ENCODE measurements at places on chromosomes 7 and 10.

DNA sequence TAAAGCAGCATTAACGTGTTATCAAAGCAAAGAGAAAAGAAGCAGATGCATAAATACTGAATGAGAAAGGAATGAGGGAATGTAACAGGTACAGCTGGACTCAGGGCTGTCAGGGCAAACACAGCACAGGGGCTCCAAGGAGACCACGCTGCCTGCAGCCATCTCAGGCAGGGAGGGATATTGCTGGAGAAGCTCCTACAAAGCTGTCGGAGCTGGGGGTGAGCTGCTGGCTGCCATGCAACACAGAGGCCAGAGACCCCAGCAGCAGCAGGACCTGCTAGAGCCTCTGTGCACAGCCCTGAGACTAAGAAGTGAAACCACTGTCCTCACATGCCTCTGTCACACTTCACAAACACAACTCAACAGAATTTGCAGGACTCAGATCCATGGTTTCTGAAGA is 235.8 kb downstream of the DIP2C start:
- no peak for DNase-seq

- no peak for DNase-seq
Observed at GRCh38 chr7:149686011-149686410, 87.4 kb downstream of the ZNF467 start.

DNA sequence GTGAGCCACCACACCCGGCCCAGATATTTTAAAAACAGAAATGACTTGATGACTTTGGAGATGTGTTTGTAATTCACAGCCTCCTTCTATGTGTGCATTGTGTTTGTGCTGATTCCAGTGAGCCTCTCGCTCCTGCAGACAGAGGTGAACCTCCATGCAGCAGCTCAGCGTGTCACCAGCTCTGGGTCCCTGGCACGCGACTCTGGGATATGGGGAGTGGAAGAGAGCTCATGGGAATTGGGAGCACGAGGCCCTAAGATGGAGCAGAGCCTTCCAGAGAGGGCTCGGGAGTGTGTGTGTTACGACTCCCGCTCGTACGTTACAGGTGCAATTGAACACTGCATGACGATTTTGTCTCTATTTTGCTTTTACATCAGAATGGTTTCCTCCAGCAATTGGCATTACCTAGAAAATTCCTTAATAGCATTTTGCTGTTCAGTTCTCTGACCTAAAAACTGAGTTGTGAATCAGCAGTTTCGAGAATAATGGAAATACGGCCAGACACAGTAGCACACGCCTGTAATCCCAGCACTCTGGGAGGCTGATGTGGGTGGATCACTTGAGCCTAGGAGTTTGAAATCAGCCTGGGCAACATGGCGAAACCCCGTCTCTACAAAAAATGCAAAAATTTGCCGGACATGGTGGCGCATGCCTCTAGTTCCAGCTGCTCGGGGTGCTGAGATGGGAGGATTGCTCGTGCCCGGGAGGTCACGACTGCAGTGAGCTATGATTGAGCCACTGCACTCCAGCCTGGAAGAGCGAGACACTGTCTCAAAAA is 204.6 kb downstream of the CUX1 start:
- no peak for DNase-seq

DNA sequence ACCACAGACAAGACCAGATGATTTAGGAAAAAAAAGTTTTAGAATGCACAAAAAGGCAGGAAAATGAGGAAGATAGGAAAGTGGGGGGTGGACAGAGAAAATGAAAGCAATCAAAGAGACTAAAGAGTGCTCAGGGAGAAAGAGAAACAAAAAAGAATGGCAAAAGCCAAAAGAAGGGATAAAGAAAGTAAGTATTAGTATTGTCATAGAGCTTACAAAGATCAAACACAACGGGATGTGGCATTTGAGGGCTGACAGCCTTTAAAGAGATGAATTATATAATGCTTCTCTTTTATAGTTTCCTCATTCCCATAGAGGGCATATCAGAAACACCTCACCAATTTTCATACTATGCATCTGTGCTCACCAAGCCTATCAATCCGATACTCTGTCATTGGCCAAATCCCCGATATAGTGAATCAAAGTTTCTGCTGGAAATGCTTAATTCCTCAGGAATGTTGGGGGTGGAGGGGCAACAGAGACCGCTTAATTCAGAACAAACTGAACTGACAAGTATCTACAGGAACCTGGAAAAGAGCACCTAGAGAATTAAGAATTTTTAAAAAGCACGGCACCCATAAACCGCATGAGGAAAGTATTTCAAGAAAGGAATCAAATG is 2.7 kb downstream of the COG5 start:
- no peak for DNase-seq

DNA sequence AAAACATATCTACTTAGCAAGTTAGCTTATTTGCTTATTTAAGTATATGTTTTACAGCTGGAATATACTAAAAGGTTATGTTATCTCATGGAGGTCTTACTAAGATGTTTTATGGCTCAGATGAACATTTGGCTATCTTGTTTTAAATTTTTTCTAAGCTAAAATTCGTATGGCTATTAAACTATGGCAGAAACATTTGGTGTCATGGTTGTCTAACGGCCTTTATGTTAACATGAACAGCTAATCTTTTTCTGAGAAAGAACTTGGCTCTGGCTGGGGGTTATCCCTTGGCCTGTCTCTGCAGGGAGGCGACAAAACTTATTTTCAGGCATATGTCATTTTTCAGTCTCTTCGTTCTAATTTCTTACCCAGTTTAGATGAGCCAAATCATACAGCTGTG is 101.5 kb upstream of the MTPN start:
- DNase-seq: no peak

DNA sequence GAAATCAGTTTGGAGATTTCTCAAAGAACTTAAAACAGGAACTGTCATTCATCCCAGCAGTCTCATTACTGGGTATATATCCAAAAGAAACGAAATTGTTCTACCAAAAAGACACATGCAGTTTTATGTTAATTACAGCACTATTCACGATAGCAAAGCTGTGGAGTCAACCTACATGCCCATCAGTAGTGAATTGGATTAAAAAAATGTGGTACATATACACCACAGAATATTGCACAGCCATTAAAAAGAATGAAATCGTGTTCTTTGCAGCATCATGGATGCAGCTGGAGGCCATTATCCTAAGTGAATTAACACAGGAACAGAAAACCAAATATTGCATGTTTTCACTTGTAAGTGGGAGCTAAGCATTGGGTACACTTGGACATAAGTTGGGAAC is 158.9 kb downstream of the CDK14 start:
- no peak for DNase-seq

DNA sequence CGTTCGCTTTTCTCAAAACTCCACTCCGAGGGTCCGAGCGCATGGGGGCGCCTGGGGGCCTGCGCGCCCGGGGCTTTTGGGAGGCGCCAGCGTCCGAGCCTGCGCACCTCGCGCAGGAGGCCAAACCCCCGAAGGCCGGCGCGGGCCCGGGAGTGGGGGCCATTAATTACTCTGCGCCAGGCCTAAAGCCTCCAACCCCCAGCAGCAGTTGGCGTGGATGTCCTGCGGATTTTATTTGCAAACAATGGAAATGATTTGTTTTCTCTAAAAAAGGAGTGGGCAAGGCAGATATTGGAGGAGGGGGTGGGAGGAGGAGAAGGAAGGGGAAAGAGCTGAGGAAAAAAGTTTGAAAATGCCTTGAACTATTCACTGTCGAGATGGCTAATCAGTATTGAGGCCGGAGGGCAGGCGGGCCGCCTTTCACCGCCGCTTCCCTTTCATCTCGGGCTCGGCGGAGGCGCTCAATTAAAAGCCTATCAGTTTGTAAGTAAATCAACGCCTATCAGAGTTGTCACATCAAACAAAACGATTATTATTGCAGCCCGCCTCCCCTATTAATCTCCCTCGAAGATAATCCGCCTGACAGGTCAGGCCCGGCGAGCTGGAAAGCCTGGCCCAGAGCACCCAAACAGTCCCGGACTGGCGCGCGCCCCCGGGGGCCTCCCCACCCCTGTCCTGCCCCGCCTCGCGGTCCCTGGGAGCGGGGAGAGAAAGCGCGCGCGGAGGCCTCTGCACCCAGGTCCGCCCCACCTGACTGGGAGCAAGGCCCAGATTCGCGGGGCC is 3.4 kb upstream of the ZNF503 start:
- no peak for DNase-seq

GRCh38 chr10:11846542-11846941 is 23.4 kb downstream of the PROSER2 start:
- no peak for DNase-seq

DNA sequence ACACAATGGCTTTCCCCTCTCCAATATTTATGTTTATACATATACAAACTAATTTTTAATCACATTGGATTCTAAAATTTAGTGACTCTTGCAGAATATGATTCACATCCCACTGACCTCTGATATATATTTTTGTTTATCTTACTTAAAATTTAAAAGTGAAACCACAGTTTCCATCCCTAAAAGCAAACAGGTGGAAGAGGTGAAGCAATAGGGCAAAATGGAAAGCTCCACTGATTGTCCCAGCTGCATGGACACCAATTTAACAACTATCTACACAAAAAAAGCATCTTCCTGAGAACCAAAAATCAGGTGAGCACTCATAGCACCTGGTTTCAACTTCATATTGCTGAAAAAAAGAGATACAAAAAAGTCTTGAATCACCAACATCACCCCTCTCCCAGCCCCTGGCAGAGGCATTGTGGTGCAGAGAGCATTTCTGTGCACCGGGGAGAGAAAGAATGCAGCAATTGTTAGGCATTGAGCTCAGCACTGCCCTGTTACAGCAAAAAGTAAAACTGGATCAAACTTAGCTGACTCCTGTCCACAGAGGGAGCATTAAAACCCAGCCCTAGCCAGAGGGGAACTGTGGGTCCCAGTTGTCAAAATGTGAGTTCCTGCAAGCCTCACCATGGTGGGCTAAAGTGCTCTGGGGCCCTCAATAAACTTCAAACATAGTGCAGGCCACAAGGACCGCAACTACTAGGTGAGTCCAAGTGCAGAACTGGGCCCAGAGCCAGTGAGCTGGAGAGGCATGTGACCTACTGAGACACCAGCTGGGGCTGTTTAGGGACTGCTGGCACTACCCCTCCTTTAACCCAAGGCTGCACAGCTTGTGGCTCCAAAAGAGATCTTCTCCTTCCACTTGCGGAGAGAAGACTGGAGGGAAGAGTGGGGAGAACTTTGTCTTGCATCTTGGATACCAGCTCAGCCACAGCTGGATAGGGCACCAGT is 92.1 kb downstream of the SIRT1 start:
- no peak for DNase-seq

- no peak for DNase-seq
Observed at GRCh38 chr10:92897916-92898315, 49.6 kb downstream of the EXOC6 start.

DNA sequence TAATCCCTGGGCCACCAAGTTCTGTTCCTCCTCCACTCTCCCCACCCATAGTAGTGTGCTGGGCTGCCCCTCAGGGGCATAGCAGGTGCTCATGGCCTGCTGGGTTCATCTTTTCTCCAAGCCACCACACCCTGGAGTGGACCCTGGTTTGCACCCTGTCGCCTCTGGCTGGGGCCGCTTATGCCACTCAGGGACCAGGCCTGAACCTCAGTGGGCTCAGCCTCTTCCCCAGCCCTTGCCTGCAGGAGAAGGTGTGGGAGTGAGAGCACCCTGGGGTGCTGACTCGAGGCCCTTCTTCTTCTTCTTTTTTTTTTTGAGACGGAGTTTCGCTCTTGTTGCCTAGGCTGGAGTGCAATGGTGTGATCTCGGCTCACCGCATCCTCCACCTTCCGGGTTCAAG is 10.2 kb downstream of the CLIP2 start:
- DNase-seq: no peak

GRCh38 chr10:128881086-128881485 is 586.0 kb upstream of the MGMT start:
- no peak for DNase-seq

DNA sequence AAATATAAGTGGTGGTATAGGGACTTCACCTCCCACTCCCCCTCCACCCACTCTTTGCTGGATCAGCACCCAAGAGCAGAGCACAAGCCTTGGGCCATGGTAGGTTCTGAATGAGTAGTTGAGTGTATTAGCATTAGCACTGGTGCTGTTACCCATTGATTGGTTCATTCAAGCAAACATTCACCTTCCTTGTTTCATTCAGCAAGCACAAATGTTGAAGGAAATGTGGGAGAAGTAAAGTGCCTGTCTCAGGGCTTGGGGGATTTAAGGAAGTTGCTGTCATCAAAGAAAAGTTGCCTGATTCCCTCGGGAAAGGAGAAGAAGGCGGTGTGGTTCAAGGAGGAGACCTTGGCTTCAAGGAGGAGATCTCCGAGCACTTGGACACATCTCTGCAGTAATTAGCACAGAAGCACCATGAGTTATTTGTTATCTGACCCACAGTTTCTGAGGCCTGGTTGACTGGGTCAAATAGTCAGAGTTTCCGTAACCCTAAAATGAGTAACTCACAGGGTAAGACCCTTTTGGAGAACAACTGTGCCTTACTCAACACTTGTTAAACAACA is 17.3 kb downstream of the IL2RA start:
- peak; percentile 30 for DNase-seq

- peak; percentile 7 for DNase-seq
Observed at GRCh38 chr10:35304649-35305048, 31.7 kb upstream of the CCNY start.

- DNase-seq: no peak
Observed at GRCh38 chr10:4100380-4100779, 315.4 kb upstream of the KLF6 start.

DNA sequence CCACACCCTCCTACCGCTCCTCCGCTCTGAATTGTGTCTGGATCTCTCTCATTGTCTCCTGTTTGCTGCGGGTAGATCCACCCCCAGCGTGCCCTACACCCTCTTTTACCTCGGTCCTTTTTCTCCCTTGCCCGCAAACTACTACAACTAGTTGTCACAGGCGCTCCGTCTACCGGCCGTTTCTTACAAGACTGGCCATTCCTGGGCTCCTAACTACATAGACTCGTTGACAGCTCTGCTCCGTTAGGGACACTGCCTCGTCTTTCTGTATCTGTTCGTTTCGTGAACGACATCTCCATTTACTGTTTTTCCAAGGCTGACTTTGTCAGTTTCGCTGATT is 786 bp downstream of the TAF3 start:
- DNase-seq: peak; percentile 39

- peak; percentile 77 for DNase-seq
Observed at GRCh38 chr10:30701451-30702173, 72.1 kb upstream of the LYZL2 start.

Measured in stimulated activated naive CD8-positive, alpha-beta T cell treated with anti-CD3 and anti-CD28 coated beads, Interleukin-15, Interleukin-2, amounts not matched to agents 100 U/mL and 50 U/mL, for 24 hours (primary cell).